Right ventricle myocardium superior (tissue), 1 donor: ENCODE measurements at places on chromosomes 4 and X. TPM values are rescaled to one million over a fixed set of nuclear protein-coding genes. Genes with fewer than 3 reads are reported as not detected.

DNA sequence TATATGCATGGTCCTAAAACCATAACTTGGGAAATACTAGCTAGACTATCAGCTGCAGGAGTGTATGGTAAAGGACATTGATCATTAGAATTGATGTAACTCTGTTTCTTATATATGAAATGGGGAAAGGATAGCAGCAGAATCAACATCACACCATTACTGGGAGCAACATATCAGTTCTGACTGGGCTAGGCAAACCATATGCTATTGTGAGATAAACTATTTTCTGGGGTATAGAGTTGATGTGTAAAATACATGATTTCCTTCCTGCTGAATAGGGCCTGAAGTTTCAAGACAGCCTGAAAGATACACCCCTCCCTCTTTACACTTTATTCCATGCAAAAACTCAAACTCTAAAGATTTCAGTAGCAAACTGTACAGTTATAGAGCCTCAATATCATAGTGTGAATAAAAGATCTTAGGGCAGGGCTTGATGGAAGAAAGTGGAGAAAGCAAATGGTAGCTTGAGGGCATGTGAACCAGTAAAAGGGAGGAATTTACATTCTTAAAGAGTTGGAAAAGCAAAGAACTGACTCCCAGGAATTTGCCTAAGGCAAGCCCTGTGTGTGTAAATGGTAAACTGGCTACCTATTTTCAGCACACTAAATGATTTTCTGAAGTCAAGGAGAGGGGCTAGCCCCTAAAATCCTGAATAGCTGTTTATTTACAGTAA is 404.1 kb downstream of the MAPK10 start:
- DNase-seq, result no peak

DNA sequence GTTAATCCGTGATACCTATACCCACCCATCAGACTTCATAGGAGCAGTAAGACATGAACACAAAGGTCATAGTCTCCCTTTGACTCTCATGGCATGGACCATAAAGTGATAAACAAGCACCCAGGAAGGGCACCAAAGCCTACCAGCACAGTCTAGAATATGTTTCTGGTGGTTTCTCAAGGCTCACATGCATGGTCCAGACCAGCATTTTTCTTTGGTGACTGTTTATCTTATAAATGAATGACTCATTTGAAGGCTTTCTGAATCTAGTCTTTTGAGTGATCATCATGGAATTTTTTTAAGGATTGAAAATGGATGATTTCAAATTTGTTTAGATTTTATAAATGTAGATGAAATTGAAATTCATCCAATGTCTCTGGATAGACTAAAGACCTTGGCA is 32.0 kb upstream of the AMELX start:
- no peak for DNase-seq

DNA sequence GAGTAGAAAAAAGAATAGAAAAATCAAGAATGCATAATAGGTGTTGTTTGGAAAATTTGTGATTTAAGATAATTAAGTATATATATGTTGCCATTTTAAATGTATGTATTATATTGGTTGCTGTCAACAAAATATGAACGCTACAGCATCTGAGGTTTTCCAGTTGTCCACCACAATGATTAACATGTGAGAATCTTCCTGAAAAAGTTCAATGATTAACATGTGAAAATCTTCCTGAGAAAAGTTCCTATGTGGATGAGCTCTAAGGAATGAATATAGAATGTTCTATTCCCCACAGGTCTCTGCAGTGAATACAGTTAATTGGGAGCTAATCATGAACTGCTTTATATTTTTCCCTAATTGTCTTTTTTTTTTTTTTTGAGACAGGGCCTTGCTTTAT is 214.7 kb downstream of the CBR4 start:
- DNase-seq, result no peak

The PTPN13 gene
- 3.1 TPM for total RNA-seq

DNA sequence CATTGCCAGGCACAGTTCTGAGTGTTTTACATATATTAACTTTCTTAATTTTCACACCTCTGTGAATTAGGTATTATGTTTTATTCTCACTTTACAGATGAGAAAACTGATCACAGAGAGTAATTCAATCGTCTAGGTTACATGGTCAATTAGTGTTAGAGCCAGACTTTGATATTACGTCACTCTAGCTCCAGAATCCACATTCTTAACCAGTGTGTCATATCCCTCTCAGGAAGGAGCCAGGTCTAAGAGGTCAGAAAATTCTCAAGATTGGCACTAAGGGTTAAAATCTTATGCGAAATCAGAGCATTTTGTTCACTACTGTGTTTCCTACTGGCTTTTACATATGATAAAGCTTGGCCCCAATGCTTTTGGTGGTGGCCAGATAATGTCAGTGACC is 7.4 kb downstream of the DMP1 start:
- no peak for DNase-seq

DNA sequence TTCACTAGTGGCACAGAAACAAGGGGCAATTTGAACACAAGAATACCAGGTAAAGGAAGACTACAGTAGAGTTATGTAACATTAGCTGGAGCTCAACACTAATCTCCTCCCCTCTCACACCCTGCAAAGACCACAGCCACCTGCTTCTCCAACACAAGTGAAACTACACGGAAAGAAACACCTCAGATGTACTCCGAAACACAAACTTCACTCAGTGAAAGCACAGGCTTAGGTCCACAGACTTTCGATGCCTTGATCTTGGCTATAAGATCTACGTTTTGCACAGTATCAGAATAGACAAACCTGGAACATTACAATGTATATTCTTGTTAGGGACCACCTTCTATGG is 7.6 kb downstream of the ACSL1 start:
- DNase-seq, result no peak

- no peak for DNase-seq
Measured at GRCh38 chr4:95050980-95051701, 293.4 kb downstream of the BMPR1B start.

The CYBB gene
- 28.8 TPM for total RNA-seq

GRCh38 chrX:46579250-46579649 is 5.7 kb downstream of the CHST7 start:
- DNase-seq, result no peak
